ENCODE measurements at places on chromosomes 1 and 21.

- no peak for DNase-seq
Measured at GRCh38 chr1:206859082-206859521, 6.3 kb upstream of the IL20 start.

DNA sequence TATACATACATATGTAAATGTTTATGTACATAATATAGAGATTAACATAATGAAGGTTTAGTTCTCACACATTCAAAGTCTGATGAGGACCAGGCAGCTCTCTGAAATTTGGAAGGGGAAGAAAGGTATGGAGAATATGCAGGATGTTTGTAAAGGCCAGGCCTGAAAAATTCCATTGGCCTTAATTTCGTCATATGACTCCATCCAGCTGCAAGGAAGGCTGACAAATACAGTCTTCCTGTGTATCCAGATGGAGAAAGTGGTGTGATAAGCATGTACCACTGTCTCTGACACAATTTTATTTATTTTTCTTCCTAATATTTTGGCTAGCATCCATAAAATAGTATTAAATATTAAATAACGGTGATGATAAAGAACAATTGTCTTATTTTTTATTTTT is 6.3 kb upstream of the SGIP1 start:
- DNase-seq, result no peak

DNA sequence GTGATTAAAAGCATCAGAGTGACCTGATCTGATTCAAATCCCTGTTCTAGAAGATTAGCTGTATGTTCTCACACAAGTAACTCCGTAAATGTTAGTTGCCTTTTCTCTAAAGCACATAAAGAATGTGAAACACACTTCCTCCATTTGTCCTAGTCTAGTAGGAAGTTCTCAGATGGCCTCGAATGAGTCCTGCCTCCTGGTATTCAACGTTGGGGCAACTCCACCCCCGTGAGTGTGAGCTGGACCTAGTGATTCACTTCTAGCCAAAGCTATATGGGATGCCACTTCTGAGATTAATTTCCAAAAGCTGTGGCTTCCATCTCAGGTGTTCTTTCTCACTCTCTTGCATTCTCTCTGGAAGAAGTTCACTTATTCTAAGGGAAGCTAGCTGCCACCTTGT is 267.6 kb downstream of the GPATCH2 start:
- no peak for DNase-seq

GRCh38 chr1:153629971-153630370 is 1.7 kb downstream of the S100A1 start:
- DNase-seq, result no peak

DNA sequence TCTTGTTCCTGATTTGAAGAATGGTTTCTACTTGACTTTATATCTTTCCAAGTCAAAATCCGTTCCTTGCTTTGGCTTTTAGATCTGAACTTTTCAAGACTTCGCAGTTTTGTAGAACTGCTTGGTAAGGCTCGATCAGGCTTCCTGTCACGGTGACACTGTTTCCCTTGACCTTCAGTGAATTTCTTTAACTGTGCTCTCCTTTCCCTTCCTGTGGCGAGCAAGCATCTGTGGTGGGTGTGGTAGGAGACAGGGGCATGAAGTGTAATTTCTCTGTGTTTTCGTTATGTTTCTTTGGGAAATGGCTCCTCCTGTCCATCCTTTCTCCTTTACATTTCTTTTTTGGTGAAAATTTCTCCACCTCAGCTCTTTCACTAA is 10.4 kb downstream of the STYXL2 start:
- DNase-seq, result no peak

GRCh38 chr1:11527541-11528452 is 48.8 kb downstream of the DISP3 start:
- no peak for DNase-seq

Data from NCI-H774 (cell line).